ENCODE measurements at places on chromosomes 6 and 20. TPM values are rescaled to one million over a fixed set of nuclear protein-coding genes. Genes with fewer than 3 reads are reported as not detected.

- no peak for DNase-seq
Observed at GRCh38 chr20:13422637-13423036, 201.6 kb downstream of the ISM1 start.

GRCh38 chr6:34317172-34317477, 68.3 kb upstream of the SMIM29 start:
- DNase-seq, result no peak

DNA sequence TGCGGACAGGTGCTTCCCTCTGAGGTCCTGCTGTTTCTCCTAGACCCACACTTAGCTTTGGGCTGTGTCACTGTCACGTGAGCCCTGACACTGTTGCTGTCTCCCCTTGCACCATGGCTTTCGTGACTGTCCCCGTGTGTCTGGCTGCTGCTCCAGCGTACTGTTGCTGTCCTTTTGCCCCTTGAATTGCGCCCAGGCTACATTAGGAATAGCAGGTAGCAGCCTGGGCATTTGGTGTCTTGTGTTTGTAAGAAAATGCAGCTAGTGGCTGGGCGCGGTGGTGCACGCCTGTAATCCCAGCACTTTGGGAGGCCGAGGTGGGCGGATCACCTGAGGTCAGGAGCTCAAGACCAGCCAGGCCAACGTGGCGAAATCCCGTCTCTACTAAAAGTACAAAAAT, 46.1 kb downstream of the GMPR start:
- DNase-seq, result no peak

The TASP1 gene
- total RNA-seq, result 22.7 TPM

The SLC25A27 gene
- 49.0 TPM for total RNA-seq

GRCh38 chr20:10987651-10988383, 314.0 kb upstream of the JAG1 start:
- no peak for DNase-seq

GRCh38 chr6:78854546-78854945, 12.8 kb upstream of the IRAK1BP1 start:
- DNase-seq, result no peak

DNA sequence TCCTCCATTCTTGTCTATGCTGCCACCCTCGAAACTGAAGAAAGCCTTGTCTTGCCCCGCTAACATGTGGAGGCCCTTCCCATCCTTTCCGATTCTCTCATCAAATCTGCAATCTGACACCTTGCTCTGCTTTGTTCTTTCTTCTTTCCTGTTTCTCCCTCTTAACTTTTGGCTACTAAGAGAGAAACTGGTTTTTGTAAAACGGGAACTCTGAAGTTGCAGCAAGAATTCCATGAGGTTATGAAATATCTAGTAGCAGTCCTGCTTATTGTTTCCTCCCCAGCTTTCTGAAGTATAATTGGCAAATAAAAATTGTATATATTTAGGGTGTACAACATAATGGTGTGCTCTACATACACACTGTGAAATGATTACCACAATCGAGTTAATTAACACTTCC, 80.2 kb downstream of the MAP7 start:
- no peak for DNase-seq

The BANF2 gene
- total RNA-seq, result not detected

The MYBL2 gene
- total RNA-seq, result 0.40 TPM

- no peak for DNase-seq
Observed at GRCh38 chr6:25403150-25403549, 124.0 kb downstream of the CARMIL1 start.

GRCh38 chr6:17904491-17905120, 82.8 kb downstream of the KIF13A start:
- DNase-seq, result no peak

GRCh38 chr20:13221313-13221672, 219 bp downstream of the ISM1 start:
- no peak for DNase-seq

The PLG gene
- 0.58 TPM for total RNA-seq

DNA sequence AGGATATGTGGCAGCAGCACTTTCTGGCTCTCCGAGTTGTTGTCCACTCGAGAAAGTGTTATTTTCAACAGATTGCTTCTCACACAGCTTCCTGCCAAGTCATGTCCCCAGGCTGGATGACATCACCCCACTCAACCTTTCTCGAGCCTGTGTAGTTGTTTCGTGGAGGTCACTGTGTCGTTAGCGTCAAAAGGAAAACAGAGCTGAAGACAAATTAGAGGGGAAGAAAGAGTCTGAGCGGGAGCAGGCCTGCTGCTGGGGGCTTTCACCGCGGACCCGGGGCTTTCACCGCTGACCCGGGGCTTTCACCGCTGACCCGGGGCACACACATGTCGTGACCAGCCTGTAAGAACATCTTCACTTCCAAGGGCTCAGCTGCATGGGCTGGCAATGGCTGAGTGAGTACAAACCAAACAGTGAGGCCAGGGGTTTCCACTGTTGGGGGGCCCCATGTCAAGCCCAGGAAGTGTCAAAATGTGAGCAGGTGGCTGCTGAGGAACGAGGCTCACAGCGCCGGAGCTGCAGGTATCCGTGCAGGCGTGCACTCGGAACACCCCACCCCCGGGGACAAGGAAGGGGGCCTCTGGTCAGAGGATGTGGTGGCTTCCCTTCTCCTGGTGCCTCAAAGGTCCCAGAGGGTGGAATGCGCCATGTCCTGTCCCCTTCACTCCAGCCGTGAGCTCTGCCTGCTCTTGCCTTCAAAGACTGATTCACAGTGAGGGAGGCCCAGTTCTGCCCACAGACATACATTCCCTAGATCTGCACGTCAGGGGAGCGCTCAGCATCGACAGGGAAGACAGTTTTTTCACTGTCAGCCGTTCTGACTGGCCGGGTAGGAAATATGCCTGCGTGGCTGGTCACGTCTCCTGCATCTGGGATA, 365.9 kb downstream of the TAF4 start:
- DNase-seq, result no peak

The NRN1 gene
- total RNA-seq, result 90.1 TPM

GRCh38 chr20:14009208-14009607, 13.9 kb downstream of the MACROD2 start:
- no peak for DNase-seq

- DNase-seq, result no peak
Observed at GRCh38 chr6:109314313-109314712, 68.0 kb downstream of the CD164 start.

GRCh38 chr6:168130168-168130696, 51.2 kb upstream of the FRMD1 start:
- DNase-seq, result no peak

The PDYN gene
- not detected for total RNA-seq

DNA sequence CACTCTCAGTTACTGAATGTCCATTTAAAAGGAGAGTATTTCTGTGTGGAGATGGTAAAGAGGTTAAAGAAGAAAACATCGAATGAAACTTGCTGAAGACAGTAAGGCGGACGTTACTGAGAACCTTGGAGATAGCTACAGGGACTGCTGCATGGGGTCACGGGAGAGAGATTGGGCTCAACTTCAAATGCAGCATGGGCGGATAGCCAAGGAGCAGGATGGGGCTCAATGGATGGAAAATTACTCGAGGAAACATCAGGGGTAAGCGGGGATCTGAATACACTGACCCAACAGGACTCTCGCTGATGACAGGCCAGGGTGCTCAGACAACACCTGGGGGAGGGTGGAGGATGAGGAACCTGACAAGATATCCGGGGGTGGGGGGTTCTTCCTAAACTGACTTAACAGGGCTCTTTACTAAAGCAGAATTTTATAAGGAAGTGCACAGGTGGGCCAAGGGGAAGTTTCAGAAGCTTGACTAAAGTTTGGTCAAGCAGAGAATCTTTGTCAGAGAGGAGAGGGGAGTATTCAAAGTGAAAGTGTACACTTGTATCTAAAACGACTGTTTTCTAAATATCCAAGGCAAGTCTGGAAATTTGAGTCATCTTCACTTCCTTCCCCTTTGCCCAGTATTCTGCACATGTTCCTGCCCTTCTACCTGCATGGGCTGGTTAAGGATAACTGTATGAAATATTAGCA, 22.8 kb downstream of the ECT2L start:
- DNase-seq, result no peak

GRCh38 chr6:128521282-128521632, 858 bp upstream of the PTPRK start:
- DNase-seq, result no peak

DNA sequence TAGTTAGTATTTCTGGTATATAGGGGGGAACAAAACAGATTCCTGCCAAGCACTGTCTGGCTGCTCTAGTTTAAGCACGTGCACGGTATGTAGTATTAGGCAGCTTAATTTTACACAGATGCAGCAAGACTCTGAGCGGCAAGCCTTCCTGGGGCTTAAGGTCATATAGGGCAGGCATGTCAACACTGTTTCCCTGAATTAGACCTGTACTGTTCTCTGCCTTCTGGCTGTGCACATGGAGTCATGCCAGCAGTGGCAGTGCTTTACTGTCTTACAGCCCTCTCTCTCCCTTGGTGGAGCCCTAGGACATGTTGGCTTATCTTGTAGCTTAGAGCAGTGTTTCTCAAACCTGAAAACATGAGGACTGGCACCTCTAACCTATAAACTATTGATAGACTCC, 56.6 kb downstream of the PHF20 start:
- DNase-seq, result no peak

The SAMD5 gene
- total RNA-seq, result 4.5 TPM

DNA sequence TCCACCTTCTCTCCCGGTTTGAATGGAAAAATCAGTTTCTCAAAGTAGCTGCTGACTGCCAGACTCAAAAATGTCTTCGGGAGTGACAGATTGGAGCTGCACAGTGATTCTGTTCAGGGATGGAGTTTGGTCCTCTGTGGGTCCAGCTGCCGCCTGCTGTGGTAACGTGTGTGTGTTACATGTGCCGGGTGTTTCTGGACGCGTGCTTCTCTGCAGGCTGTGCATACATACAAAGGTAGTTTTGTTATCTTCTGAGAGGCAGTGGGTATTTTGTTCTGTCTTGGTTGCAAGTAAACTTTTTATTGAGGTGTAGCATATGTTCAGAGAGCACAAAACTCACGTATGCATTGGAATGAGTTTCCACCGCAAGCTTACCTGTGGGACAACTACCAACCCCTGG, 41.3 kb upstream of the NAA20 start:
- no peak for DNase-seq

DNA sequence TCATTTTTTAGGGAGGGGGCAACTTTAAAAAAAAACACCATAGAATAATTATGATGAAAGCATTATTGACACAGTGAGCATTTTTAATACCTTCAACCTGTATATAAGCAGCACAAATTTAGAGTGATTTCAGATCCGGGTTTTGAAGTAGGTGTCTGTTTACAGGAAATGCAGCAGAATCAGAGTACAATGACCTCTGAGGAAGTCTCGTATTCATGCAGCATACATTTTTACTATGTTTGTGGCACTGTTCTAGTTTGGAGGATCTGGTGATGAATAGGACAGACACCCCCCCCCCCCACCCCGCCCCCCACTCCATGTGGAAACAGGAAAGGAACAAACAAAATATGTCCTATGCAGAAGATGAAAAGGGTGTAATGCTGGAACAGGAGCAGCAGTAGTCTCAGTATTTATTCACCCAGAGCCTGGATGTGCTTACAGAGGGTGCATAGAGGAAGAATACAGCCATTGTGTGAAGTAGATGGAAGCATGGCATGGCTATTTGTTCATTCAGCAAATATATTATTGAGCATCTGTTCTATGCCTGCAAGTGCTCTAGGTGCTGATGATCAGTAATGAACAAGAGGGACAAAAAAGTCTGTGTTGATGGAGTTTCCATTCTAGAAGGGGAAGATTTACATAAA, 19.7 kb downstream of the VAPB start:
- no peak for DNase-seq

The GGTLC1 gene
- total RNA-seq, result not detected

The FBXL4 gene
- total RNA-seq, result 40.7 TPM
